ENCODE measurements at places on chromosomes 4 and X.

GRCh38 chrX:9724711-9725110 lies 40.9 kb downstream of the GPR143 start:
- no peak for DNase-seq

DNA sequence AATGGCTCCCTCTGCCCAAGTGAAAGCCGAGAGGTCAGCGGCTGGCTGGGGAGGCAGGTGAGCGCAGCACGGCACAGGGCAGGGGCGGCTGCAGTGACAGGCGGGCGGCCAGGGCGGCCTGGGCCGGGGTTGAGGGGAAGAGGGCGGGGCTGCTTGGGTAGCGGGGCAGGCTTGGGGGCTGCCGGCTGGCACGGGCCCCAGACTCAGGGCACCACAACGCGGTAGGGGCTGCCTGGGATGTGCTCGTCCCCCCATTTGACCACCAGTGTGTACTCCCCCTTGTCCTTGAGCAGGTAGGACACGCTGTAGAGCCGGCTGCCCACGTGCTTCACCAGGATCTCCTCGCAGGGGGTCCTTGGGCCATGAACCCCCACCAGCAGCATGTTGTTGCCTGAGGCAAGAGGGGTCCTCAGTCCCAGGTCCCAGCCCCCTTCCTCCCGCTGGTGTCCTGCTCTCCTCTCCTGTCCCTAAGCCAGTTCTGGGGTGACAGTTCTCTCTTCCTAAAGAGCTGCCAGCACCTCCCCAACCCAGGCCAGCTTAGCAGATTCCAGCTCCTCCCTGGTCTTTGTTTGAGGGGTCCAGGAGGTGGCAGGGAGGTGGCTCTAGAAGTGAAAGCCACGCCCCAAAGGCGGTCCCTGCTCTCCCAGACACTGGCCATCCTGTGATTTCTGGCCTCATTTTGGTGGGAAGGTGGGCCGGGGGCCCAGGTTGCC lies 25.6 kb downstream of the FLNA start:
- no peak for DNase-seq

DNA sequence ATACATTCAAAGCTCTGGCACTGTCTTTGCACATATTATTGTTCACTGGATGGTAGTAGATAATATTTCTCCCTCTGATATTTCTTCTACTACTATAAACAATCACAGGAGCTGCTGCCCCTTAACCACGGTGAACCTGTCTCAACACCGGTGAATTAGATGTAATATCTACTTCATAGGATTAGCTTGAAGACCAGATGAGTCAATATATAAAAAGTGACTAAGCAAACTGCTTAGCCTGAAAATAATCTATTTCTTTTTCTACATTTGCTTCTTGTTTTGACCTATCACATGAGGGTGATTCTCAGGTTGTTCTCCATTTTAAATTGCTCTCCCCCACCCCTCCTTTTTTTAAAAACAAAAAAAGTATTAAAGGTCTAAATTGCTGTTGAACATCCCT lies 645.5 kb downstream of the ANKRD50 start:
- no peak for DNase-seq

GRCh38 chr4:2166253-2166652 lies 75.7 kb downstream of the HAUS3 start:
- no peak for DNase-seq

DNA sequence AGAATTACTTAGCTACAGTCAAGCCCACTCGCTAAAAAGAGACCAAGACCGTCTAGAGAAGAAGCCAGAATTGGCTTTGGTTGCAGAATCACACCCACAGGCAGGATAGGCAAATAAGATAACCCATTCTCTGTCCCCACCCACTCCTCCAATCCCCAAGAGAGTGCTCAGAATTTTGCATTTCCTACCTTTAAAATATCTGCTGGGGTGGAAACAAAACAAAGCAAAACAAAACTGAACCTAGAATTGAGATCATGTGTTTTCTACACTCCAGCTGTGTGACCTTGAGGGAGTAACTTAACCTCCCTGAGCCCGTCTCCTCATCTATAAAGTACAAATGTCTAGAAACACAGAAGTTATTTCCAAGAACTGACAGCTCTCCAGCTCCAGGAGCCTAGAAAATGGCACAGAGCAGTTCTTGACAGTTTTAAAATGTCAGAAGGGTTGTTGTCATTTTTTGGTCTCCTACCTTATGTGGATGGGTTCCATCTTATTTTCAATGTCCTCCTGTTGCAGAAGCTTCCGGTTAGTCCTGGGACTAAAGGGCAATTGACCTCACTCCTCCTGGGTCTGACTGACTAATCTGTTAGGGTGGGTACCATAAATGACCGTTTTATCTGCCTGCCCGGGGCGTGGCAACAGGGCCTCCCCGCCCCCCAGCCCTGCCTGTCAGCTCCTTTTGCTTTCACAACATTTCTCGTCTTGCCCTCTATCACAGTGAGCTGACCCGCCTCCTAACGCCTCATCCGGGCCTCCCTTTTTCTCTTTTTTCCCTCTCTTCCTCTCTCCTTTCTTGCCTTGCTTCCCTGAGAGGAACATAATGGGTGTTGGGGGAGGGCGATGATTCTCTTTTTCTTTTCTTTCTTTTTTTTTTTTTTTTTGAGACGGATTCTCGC lies 114.0 kb downstream of the RBM47 start:
- no peak for DNase-seq

- DNase-seq = no peak
Observed at GRCh38 chrX:123990169-123990568, 28.7 kb downstream of the STAG2 start.

DNA sequence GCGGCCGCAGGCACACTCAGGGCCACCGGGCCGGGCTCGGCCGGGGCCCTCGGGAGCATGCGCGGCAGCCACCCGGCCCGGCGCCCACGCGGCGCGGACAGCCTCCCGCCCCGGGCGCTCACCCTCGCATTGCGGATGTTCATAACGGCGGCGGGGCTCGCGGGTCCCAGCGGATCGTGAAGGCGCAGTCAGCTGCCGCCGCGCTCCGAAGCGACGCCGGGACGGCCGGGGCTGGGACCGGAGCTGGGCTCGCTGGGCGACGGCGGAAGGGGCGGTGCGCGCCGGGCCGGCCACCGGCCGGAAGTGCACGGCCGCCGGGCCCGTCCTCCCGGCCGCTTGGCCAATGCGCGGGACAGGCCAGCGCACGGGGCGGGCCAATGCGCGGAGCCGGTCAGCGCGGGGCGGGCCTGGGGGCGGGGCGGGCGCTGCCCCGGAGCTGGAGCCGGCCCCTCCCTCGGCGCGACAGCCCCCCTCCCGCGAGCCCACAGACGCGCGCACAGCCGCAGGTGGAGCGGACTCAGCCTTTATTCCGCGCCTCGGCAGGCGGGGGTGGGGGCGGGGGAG lies at the start of gene NAA10:
TSS of gene NAA10 (minus strand) at position 276 of the 564 bp plus-strand sequence. CDS start at position 143, 133 bp downstream.
- DNase-seq = no peak

- DNase-seq = no peak
Observed at GRCh38 chr4:1658146-1658545, 26.0 kb downstream of the FAM53A start.

DNA sequence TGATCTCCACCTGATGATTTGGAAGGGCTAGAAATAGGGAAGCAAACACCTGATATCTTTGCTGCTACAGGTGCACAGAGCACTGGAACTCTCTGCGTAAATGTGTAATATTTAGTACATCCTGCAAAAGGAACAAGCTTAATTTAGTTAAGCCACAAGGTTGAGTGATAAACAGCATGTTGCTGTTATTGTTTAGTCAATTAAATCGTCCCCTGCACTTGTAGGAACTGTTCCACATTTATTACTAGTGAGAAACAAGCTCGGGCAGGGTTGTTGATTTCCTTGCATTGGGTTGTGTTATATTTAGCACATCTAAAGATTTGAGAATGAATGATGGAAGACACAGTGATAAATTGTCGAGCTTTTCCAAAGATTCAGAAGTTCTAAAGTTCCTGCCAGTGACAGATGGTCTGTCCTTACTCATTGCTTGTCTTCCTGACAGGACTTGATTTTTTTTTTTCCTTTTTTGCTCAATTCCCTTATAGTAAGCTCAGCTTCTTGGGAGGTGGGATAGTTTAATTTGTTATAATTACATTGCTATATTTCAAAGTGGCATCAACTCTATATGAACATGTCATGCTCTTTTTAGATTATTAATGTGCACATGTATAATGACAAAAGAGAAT lies 627.0 kb upstream of the ATOH1 start:
- no peak for DNase-seq

DNA sequence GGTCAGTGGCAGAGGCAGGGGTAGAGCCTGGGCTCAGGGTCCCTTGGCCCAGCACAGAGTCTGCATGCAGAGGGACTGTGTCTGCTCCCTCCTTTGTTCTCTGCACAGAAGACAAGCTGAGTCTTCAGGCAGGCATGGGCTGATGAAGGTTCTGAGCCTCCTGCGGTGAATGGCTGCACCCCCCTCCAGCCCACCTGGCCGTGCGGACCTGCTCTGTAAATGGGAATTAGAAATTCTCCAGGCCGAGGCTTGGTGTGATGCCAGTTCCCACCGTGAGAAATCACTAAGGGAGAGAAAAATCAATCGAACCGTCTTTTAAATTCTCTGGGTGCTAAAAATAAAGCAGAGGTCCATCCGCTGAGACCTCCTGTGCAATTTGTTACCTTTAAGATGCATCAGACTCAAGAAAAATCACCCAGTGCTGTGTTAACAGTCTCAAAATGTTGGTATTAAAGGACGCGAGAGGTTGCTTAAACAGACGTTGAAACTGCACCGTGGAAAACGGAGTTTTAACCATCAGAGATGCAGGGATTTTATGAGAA lies 96.0 kb downstream of the WFS1 start:
- DNase-seq = no peak

- DNase-seq = no peak
Observed at GRCh38 chrX:114580336-114580735, 3.5 kb upstream of the HTR2C start.

- DNase-seq = no peak
Observed at GRCh38 chr4:16582526-16582925, 315.9 kb downstream of the LDB2 start.

DNA sequence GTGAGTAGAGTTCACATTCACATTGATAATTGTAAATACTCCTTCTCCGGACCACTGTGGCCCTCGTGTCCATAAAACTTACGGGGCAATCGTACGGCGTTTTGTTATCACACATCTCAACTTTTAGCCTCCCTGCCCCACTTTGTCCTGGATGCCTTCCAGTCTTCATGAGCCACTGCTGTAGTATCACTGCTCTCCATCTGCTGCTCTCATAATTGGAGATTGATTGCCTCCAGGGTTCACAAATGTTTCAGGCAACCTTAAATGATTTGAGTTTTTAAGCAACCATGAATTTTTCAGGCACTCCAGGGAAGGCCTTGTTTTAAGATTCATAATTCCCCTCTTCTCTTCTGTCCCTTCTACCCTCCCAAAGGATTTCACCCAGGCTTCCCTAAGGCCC lies 28.4 kb downstream of the ALPK1 start:
- no peak for DNase-seq

DNA sequence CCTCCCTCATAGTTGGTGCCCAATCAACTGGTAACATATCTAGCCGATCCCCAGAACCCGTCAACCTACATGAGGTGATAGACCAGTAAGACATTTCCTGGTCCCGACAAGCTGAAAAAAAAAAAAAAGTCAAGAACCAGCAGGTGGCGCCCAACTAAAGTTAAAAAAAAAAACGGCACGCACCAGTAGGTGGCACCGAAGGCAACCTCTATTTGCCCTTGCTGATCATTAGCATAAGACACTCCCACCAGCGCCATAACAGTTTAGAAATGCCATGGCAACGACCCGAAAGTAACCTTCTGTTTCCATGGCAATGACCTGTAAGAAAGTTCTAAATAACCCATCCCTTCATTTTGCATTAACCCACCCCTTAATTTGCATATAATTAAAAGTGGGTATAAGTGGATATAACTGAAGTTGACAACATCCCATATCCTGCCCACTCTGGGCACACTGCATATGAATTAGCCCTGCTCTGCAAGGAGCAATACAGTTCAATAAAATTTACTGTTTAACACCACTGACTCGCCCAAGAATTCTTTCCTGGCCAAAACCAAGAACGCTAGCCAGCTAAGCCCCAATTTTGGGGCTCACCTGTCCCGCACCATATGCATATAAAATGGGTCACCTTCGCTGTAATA lies 83.9 kb upstream of the SPANXB1 start:
- no peak for DNase-seq

- DNase-seq = no peak
Observed at GRCh38 chrX:68462653-68463052, 29.4 kb upstream of the OPHN1 start.

- DNase-seq = no peak
Observed at GRCh38 chr4:6534618-6535328, 40.2 kb upstream of the MAN2B2 start.

GRCh38 chr4:7003176-7003878 lies 39.8 kb upstream of the TADA2B start:
- DNase-seq = no peak

GRCh38 chr4:20543131-20543530 lies 157.1 kb upstream of the PACRGL start:
- no peak for DNase-seq

DNA sequence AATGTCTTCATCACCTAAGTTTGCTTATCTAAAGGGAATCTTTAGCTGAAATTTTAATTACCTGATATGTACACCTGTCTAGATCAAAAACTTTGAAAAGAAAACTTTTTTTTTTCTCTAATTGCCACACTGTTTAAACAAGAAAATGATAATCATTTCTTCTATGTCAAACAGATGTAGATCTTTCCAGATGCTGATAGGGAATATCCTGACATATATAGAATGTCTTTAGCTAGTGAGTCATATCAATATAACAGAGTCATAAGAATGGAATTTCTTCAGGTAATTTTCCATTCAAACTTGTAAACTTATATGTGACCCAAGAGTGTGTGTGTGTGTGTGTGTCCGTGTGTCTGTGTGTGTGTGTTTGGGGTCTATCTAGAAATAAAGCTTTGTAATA lies 271.9 kb downstream of the GPM6A start:
- no peak for DNase-seq

DNA sequence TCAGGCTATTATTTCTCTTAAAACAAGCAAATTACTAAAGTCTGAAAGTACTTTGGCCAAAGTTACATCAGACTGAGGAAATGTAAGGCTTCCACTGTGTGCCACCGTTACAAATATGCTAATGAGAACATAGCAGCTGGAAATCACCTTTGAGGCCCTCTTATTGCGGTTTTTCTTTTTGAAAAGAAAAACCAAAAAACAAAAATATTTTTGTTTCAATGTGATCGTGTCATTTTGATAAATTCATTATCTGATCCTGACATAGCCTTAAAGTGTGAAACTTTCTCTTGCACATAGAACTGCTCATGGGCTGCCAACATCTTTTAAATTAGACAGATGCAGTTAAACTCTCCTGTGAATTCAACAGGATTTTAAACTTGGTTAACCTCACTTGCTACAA lies 2.8 kb upstream of the TIFA start:
- no peak for DNase-seq

DNA sequence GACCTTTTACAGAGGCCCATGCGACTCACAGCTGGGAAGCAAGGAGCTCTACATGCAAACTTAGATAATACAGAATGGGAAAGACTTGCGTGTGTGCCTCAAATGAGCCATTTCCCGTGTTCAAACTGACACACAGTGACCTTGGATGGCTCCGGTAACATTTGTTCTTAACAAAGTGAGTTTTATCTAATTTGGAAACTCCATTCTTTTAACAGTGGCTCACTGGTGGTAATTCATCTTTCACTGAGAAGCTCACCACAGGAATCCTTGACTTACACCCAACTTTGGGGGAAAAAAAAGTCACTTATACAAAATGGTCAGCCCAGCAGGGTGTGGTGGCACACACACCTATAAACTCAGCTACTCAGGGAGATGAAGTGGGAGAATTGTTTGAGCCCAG lies 190.6 kb downstream of the LDB2 start:
- no peak for DNase-seq
